Psoas muscle (tissue), 8 donors: ENCODE measurements at places on chromosomes 13 and 19.
A peak's percentile ranks its signal among the peaks of the same experiment; 100 is the strongest.

GRCh38 chr13:48235341-48236135, 2.5 kb downstream of the ITM2B start:
- no peak for DNase-seq

- DNase-seq: peak; percentile 86
Observed at GRCh38 chr19:17680230-17680722, 7.9 kb downstream of the UNC13A start.

GRCh38 chr13:28585561-28585960, 73.4 kb upstream of the POMP start:
- DNase-seq: no peak

DNA sequence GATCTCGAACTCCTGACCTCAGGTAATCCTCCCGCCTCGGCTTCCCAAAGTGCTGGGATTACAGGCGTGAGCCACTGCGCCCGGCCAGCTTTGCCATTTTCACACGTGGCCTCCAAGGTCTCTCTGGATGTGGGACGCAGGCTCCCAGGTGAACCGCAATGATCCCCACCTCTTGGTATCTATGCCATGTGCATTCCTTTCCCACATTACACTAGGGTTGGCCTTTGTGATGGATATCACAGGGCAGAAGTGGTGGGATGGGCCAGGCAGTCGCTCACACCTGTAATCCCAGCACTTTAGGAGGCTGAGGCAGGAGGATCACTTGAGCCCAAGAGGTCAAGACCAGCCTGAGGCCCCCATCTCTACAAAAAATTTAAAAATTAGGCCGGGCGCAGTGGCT, 22.4 kb downstream of the FGF21 start:
- no peak for DNase-seq

DNA sequence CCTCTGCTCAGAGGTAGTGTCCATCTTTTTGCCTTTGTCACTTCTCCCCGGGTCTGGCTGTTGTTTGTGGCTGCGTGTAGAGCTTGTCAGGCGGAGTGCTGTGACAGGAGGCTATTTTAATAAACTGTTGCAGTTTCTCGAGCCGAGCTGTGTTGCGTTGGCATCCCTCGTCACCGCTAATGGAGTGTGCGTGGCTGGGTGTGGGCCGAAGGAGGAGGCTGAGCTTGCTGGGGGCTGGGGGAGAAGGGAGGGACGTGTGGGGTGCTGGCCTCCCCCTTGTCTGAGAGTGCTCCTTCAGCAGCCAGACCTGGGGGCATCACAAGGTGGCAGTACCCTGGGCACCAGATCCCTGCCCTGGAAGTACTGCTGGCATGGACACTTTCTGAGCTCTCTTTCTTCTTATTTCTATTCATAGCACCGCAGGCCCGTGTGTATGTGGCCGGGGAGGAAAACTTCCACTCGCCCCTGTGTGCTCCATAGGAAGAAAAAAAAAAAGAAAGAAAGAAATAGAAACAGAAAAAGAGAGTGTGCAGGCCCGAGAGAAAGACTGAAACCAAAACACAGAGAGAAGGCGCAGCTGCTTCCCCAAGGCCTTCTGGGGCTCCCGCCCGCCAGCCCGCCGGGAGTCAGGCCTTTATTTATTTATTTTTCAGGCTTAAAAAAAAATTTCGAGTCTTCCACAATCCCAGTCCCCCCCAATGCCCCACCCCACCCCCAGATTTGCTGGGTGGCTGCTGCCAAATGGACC, 27.0 kb downstream of the NFIX start:
- DNase-seq: peak; percentile 88

DNA sequence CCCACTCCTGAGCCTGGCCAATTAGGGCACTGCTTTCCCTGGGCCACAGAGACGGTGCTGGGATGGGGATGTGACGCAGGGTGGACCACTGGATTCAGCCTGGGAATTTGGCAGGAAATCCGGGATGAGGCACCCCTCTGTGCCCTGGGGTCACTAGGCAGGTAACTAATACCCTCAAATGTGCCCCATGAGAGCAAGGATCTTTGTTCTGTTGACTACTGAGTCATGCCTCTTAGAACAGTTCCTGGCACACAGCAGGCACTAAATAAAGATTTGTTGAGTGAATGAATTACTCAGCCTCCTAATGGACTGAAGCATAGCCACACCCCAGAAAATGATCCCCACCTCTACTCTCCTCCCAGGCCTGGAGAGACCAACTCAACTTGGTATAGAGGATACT, 15.9 kb downstream of the OPA3 start:
- no peak for DNase-seq

- no peak for DNase-seq
Observed at GRCh38 chr13:60755380-60756163, 358.6 kb downstream of the TDRD3 start.

GRCh38 chr13:33537676-33538075, 252.1 kb upstream of the STARD13 start:
- no peak for DNase-seq
